ENCODE measurements at places on chromosomes 6 and 20.

DNA sequence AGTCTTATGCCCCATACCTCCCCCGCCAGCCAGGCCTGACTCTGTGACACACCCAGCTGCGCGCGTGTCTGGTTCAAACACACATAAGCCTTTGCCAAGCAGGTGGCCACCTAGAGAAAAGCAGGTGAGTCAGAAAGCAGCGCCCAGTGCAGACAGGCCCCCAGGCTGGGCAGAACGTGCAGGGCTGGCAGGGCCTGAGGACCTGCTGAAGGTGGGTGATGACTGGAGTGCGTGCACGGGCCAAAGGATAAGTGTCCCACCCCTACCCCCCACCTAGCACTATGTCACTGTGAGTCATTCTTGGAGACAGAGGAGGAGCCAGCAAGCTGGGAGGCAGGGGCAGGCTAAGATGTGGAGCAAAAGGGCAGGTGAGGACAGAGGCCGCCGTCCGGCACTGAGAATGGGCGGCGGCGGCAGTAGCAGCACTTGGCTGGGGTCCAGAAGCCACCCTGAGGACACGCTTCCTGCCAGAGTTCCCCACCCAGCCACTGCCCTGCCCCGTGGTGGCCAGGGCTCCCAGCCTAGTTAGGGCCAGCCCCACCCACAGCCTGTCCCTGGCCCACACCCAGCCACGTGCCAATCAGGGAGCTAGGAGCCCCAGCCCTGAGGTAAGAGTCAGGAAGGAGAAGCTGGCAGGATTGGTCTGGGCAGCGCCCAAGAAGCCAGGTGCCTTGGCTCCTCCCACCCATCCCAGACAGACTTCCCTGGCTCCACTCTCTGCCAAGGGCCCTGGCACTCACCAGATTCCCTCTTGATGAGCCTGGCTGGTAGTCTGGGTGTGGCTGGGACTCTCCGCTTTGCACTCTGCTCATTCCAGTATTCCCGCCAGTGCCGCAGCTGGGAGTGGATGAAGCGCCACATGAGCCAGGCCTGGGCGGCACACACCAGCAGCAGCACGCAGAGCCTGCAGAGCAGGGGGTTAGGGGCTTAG, 72.7 kb downstream of the TRAM2 start:
- DNase-seq = peak; percentile 67

GRCh38 chr6:170040115-170040500, 250.8 kb downstream of the DLL1 start:
- no peak for DNase-seq

- no peak for DNase-seq
Measured at GRCh38 chr20:25295386-25296093, 47.7 kb downstream of the PYGB start.

DNA sequence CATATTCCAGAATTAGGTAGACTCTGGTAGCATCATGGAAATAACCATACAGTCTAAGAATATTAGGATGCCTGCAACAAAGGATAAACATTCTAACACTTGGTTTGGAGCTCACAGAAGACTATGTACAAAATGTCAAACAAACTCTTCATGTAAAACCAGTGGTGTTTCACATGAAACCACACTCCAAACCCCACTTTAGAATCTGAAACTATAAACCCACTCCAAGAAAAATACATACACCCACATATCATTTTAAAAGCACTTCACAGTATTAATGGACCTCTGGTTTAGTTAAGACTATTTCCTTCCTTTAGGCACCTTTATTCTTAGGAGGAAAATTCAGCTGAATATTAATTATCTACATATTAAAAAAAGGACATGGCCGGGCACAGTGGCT, 10.5 kb downstream of the AURKA start:
- DNase-seq = no peak

DNA sequence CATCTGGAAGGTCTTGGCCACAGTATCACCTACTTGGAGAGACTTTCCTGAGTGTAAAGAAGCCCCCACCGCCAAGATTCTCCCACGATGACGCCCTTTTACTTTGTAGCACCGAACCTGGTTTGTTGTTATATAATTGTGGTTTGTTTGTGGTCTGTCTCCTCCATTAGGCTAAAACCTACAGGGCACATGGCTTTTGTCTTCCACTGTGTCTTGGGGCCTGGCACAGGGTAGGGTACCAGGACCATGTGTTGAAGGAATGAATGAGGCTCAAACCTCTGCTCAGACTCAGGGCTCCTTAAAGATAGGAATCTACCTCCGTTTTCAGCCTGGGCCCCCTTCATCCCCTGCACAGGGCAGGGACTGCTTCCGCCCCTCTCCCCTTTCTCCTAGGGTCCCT, 59.4 kb upstream of the CCDC167 start:
- DNase-seq = no peak

Measured in CD14-positive monocyte (primary cell).